ENCODE measurements at places on chromosomes 12 and 14.

DNA sequence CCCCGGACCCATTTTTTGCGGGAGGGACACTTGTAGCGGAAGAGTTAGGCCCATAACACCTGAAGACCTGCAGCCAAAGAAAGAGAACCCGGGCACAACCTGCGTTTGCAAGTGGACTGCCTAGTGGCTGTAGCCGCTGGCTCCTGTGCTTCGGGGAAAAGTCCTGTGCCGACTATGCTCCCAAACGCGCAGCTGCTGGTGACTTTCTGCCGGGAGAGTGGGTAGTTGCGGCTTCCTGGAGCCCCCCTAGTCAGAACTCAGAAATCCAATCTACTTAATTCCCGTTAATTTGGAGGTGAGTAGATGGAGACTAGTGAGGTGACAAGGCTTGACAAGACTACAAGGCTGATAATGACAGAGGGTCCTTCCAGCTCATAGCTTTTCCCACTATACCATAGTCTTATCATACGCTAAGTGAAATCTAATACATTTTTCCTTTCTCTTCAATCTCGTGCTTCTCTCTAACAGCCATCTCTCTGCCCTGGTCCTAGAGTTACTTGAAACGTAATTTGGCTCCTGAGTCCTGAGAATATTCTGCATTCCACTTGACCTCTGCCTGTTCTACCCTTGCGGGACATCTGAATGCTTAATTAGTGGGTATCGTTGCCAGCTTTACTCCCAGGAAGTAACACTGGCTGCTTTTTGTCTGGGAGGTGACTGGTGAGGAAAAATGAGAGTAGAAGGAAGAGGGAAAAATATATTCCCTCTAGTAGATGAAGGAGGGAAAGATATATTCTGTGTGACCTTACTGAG lies 556 bp downstream of the MTHFD1 start:
- DNase-seq, result no peak

- DNase-seq, result no peak
Observed at GRCh38 chr14:71583705-71584104, 348.5 kb upstream of the RGS6 start.

GRCh38 chr14:81784084-81784483 lies 250.4 kb upstream of the SEL1L start:
- DNase-seq, result no peak

GRCh38 chr12:30806989-30807694 lies 52.4 kb upstream of the CAPRIN2 start:
- no peak for DNase-seq

- no peak for DNase-seq
Observed at GRCh38 chr14:33040372-33041140, 101.9 kb downstream of the NPAS3 start.

DNA sequence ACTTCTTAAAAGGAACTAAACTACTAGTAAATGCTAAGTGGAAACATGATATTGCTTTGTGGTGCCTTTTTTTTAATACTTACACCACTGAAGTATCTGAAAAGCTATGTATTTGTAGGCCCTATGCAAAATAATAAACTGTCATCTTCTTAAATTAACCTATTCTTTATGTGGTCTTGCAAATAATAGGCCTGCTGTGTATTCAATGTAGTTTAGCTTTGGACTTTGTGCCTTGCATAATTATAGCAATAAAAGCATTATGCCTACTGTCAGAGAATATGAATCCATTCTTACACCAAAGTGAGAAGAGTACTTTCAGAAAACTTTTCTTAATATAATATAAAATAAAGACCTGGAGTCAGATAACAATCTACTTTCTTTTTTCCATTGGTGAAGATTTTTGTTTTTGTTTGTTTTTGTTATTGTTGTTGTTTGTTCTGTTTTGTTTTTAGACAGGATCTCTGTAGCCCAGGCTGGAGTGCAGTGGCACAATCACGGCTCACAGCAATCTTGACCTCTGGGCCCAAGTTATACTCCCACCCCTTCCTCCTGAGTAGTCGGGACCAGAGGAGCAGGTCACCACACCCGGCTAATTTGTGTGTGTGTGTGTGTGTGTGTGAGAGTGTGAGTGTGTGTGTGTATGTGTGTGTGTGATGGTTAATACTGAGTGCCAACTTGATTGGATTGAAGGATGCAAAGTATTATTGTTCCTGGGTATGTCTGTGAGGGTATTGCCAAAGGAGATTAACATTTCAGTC lies 213.8 kb downstream of the SLC6A15 start:
- DNase-seq, result no peak

DNA sequence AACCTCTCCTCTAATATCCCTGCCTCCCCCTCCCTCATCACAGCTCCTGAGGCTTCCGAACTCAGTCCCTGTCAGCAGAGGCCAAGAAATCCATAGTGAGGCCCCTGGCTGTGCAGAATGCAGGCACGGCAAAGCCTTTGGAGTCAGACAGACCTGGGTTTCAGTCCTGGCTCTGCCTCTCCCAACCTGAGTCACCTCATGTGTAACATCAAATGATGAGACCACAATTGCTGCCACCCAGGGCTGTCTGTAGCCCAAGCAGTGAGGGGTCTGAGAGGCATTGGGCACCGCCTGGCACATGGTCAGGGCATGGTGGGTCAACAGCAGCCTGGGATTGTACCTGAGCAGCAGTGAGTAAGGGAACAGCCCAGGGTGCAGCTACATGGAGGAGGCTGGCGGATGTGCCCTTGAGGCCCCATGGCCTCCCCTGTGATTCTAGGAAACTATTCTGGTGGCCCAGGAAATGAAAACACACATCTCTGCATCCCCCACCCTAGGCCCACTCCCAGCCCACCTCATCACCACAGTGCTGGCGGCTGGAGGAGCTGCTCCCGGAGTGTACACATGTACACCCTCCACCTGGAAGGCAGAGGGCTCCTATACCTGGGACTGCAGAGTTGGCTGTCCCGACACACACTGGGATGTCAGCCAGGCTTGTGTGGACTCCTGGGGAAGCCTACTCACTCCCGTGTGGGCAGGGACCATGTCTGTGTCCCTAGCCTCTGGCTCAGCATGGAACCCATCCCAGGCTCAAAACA lies 7.7 kb downstream of the ANKRD33 start:
- no peak for DNase-seq

- no peak for DNase-seq
Observed at GRCh38 chr14:105099778-105100177, 34.5 kb upstream of the GPR132 start.

GRCh38 chr14:76767681-76768656 lies 6.7 kb downstream of the VASH1 start:
- DNase-seq, result no peak

- DNase-seq, result no peak
Observed at GRCh38 chr14:71754422-71755095, 177.7 kb upstream of the RGS6 start.

DNA sequence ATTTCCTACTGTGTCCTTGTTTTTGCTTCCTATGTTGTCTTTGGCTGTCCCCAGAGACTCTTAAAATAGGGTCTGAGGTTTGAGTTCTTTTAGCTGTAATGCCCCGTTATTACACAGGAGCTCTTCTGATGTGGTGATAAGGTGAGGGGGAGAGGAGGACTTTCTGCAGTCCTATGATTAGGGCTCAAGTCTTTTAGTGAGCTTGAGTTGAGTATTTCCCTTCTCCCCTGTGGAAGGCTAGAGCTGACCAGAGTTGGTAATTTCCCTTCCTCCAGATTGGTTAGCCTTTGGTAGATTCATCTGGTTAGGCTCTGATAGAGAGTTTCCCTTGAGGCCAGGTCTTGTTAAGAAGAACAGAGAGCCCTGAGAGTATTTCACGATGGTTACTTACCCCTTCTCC lies 4.3 kb upstream of the HIF1A start:
- DNase-seq, result no peak

DNA sequence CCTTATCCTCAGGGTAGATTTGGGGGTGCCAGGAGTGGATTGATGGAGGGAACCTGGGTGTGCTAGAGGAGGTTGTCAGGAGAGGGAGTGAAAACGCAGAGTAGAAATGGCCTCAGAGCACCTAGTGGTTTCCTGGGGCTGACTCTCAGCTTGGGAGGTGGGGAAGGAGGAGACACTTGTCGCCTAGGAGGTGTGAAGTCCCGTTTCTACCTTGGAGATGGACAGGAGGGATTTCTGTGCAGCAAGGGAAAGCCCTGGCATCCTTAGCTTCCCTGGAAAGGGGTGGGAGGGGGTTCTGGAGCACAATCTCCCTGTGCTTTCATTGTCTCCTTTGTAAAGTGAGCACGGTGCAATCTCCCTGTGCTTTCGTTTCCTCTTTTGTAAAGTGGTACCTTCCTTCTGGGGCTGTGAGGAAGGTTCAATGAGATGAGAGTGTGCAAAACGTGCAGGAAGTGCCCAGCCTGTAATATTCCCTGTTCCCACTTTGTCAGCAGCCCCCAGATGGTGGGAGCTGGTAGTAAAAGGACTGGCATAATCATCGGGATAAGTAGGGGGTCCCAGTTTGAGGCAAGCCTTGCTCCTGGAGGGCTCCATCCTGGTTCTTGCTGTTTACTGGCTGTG lies 1.6 kb downstream of the OAS3 start:
- DNase-seq, result no peak

DNA sequence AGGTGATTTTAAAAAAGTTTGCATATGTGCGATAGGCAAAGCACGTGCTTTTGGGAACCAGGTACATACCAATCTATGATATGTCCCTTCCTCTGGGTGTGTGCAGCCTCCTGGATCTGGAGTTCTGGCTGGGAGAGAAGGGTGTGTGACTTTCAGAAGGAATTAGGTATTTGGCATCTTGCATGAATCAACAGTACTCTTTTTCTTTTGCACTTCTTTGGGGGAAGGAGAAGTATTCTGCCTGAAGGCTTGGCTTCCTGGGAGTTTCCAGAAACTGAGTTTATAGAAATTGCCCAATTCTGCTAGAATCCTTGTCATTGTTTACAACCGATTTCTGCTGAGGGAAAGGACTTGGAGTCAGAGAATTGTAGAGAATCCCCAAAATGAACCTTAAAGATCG lies 2.9 kb upstream of the CLMN start:
- peak; percentile 60 for DNase-seq

GRCh38 chr12:106267535-106267934 lies 19.7 kb upstream of the CKAP4 start:
- no peak for DNase-seq

- DNase-seq, result no peak
Observed at GRCh38 chr14:92577321-92577742, 63.8 kb downstream of the RIN3 start.

GRCh38 chr14:72014486-72014885 lies 82.3 kb downstream of the RGS6 start:
- no peak for DNase-seq

GRCh38 chr12:71214511-71215285 lies 56.9 kb upstream of the TSPAN8 start:
- DNase-seq, result no peak

DNA sequence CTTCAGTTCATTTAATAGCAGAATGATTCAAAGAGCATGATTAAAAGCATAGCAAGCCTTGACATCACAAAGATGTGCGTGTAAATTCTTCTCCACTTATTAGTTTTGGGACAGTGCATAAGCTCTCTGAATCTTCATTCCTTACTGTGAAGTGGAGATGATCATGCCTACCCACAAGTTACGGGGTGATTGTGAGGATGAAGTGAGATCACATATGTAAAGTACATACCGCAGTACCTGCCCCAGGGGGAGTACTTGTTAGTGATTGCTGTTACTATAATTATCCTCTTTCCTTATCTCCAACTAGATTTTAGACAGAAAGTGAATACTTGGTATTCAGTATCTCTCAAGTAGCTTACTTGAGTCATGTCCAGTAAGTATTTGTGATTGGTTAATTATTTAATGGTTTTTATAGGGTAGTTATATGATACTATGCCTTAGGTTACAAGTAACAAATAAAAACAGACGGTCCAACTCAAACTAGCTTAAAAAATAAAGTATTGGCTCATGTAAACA lies 6.0 kb downstream of the RAD9B start:
- no peak for DNase-seq

DNA sequence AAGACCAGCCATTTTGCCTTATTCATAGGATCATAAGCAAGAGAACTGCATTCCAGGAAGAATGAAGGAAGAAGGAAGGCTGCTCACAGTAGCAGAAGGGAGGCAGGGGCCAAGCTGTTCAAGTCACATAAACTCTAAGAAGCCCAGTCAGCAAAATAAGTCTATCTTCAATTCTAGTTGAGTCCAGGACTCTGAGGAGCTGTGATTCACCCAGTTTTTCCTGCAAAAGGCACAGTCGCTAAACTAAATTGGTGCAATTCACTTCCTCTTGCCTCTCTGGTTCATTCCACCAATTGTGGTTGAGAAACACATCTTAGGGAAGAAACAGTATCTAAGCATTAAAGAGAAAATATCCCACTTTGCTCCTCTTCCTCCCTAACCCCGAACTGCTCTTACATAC lies 9.8 kb downstream of the ZNF641 start:
- no peak for DNase-seq

- no peak for DNase-seq
Observed at GRCh38 chr12:93173178-93173957, 204.4 kb upstream of the NUDT4 start.

DNA sequence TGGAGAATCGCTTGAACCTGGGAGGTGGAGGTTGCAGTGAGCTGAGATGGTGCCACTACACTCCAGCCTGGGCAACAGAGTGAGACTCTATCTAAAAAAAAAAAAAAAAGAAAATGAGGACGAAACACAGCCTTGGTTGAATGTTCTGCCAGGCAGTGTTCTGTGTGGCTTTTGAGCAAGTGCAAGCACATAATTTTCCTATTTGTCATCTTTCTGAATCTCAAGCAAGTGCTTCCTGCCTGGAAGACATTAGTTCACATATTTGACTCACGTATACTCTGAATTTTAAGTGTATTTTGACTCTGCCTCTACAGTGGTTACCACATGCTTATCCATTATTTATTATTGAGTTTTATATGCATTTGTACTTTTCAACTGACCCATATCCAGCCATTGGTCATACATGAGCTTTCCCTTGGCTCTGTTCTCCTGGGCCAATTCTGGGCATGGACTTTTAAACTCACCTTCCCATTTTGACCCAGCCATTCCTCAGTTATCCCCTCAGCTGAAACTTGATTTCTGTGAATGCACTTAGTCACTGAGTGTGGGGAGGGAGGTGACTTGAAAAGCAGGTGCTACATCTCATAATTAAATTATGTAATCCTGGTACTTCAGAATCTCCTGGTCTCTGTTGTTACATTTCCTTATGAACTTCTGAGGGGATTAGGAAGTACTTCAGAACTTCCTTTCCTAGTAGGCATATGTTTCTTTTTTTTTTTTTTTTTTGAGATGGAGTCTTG lies 8.1 kb downstream of the OR10G2 start:
- no peak for DNase-seq

DNA sequence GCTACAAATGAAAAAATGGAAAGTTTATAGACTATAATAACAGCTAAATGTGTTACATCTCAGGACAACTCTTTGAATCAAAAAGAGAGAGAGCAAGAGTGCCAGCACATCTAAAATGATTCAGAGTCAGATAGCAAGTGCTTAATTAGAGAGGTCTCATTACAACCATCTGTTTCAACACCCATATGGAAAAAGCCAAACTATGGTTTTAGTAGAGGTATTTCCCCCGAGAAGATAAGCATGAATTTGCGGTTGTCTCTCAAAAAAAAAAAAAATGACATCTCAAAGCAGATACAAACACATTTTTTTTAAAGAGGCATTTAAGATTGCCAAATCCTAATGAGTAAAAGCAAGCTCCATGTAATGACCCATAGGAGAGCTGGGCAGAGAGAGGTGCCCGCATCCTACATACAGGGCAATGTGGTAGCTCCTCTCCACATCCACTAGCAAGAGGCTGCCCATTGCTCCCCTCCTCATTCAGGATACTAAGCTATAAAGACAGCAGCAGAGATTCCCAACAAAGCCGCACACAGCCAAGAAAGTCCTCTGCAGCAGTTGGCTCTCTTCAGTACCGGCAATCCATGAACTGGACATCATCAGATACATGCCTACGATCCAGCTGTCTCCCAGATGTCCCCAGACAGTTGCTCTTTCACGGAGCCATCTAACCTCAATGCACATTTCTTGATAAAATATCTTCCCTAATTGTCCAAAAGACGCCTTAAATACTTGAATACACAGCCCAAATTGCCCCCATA lies 100.4 kb downstream of the EFCAB11 start:
- no peak for DNase-seq

Data from keratinocyte (primary cell).